ENCODE measurements at places on chromosomes 7 and 10.

DNA sequence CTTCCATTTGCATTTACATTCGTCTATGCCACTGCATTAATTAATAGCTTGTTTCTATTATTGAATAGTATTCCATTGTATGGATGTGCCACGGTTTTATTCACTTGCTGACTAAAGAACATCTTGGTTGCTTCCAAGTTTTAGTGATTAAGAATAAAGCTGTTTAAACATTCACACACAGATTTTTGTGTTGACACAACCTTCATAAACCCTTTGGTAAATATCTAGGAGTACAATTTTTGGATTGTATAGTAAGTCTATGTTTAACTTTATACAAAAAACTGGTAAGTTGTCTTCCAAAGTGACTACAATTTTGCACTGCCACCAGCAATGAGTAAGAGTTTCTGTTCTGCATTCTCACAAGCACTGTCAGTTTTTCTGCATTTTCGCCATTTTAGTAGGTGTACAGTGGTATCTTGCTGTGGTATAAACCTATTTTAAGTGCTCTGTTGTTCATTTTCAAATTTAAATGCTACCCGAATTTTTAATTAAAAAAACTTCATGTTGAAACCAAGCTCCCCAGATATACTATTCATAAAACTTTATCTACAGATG is 121.4 kb downstream of the RNF133 start:
- DNase-seq = no peak

GRCh38 chr7:103996639-103997038 is 7.2 kb upstream of the RELN start:
- no peak for DNase-seq

- DNase-seq = no peak
Measured at GRCh38 chr7:13179775-13180523, 492.5 kb downstream of the ARL4A start.

- no peak for DNase-seq
Measured at GRCh38 chr7:143227806-143228205, 6.0 kb downstream of the TAS2R40 start.

GRCh38 chr10:29917311-29917710 is 142.1 kb downstream of the JCAD start:
- no peak for DNase-seq

DNA sequence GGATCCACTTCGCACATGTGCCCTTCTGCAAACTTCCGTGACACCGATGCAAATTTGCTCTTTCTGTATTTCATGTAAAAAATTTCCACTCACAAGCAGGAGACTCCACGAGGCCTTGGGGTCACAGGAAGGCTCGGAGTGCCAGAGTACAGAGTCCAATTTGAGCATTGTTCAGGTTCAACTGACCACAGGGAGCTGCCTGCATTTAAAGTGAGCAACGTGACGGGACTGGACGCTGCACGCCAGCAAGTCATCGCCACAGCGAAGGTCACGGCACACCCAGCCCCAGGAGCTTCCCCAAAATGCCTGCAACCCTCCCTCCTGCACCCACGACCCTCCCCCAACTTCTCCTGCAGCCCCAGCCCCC is 41.5 kb upstream of the NKX6-2 start:
- no peak for DNase-seq

GRCh38 chr10:24493165-24493564 is 230.5 kb downstream of the ARHGAP21 start:
- DNase-seq = no peak

- no peak for DNase-seq
Measured at GRCh38 chr7:1339611-1340010, 106.9 kb downstream of the UNCX start.

DNA sequence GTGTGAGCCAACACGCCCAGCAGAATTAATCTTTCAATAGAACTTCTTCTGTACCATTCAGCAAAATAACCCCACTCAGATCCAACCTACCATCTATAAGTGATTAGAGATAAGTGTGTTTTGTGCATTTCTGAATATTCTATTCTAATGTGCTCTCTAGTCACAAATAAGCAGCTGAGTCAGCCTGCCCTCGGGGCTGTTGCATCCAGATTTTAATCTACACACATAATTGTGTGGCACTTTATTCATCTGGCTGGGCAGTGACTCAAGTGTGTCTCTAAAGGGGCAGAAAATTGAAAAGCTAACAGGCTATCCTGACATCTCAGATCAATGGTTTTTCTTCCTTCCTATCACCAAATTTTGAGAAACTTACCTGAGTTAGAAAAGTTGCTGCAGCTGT is 60.3 kb downstream of the PRR15 start:
- no peak for DNase-seq

- DNase-seq = no peak
Measured at GRCh38 chr7:100418930-100419659, 9.4 kb downstream of the ZCWPW1 start.

DNA sequence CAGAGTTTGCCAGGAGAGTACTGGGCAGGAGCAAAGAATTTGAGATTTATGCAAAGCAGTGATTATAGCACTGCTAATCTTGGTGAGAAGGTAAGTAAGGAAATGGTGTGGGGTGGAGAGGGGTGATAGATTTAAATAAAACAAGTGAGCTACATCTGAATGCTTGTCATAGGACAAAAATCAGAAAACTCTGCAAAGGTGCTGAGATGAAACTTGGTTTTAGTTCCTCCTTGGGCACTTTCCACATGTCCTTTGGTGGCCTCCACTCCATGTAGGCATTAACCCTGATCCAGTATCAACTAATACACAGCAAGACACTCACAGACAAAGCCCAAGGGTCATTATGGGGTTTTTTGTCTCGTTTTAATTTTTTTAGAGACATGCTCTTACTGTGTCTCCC is 25.7 kb upstream of the FAM107B start:
- DNase-seq = no peak

DNA sequence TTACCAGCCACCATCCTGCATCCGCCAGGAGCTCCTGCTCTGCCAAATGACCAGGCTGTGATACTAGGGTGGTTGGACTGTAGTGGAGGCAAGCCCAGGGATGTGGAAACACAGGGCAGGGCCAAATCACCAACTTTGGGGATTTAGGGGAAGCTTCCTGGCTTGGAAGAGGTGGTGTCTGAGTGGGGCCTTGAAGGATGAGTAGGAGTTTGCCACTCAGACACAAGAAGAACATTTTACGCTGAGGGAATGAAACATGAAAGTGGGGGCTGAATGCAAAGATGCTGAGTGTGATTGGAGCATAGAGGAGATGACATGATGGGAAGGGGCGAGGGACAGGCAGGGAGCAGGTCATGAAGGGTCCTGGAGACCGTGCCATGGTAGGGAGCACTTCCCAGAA is 329.5 kb downstream of the RPS24 start:
- DNase-seq = no peak

DNA sequence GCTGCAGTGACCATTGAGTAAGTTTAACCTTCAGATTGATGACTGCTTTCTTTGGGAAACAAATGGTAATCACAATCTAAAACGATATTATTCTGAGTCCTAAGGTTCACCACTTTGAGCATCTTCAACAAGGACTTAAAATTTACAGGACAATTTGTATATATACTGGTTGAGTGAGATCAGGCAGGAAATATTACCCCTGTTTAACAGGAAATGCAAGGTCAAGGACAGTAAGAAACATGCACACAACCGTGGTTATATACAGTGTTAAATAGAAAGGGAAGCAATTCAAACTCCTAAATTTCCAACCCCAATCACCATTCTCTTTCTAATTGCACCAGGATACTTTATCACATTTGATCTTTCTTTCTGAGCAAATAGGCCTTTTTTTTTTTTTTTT is 96.1 kb downstream of the ZNF277 start:
- no peak for DNase-seq

DNA sequence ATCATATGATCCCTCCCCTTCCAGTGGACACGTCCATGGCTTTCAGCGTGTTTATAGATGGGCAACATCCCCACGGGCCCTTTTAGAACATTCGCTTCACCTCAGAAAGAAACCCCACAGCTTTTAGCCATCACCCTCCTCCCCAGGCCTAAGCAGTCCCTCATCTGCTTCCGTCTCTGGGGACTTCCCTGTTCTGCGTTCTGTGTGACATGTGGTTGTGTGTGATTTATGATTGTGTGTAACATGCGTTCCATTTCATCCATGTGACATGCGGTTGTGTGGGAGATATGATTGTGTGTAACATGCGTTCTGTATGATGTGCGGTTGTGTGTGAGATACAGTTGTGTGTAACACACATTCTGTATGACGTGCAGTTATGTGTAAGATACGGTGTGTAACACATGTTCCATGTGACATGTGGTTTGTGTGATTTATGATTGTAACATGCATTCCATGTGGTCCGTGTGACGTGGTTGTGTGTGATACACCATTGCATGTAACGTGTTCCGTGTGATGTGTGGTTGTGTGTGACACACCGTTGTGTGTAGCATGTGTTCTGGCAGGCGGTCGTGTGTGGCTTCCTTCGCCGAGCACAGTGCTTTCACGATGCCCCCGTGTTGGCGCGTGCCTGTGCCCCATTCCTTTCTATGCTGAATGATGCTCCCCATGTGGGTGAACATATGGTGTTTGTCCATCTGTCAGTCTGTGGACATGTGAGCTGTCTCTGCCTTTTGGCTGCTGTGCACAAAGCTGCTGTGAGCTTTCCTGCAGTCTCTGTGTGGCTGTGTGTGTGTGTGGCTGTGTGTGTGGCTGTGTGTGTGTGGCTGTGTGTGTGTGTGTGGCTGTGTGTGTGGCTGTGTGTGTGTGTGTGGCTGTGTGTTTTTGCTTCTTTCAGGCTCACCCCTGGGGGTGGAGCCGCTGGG is 26.2 kb downstream of the PWWP2B start:
- peak; percentile 53 for DNase-seq

GRCh38 chr10:30047430-30047829 is 12.0 kb downstream of the JCAD start:
- no peak for DNase-seq

DNA sequence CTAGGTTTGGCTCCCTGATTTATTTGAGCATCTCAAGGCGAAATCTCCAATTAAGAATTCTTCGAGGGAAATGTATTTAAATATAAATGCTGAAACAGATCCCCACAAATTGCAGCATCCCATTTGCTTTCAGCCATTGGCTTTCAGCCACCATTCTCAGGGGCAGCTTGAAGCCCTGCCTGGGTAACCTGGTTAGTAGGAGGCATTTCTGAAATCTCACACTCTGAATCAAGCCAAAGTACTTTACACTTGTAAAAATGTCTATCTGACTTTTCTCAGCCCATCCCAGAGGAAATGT is 49.1 kb downstream of the GCC1 start:
- DNase-seq = no peak

DNA sequence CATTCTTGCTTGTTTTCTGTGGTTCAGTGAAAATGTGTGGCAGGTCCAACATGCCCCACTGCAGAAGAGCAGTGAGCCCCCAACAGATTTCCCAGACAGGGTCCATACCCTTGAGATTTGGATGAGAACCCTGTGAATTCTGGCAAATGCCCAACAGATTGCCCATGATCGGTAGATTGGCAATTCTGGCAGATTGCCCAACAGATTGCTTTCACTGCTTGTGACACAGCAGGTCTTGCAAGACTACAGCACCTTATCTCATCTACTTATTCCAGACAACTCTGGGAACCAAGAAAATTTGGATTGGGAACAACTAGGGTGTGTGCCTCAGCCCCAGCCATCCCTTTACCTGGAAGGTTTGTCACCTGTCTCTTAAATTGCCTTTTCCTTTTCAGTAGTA is 143.7 kb upstream of the COL1A2 start:
- DNase-seq = no peak

DNA sequence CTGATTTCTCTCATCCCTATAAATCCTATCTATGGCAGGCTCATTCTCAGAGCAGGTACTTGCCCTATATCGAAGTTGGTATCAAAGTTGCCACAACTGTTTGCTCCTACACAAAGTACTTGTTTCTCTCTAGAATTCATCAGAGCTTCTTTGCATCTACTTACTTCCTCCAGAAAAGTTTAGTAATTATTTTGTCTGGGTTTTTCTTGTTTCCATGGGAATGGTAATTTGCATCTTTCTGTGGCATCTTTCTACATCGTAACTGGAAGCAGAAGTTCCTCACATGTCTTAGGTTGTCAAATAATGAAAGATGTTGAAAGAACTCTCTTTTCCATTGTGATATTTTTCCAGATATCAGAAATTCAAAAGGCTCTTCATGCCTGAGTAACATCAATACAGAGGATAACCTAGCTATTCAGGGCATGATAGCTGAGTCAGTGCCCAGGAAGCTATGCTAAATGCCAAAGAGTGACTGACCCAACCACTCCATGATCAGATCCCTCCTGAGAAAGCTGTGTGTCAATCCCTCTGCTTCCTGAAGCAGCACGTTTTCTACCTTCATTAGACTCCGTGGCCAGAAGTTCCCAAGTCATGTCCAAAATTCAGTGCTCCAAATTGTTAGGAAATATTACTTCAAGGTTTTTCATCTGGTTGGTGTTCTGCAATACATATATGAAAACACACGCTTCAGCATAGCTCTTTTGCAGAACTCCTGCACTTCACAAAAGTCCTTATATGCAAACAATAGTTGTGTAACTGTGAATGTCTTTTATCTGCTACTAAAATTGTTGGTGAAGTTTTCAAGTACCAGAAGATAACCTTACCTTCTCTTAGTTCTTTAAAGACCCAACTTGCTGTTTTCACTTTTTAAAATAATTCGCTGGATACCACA is 216.5 kb downstream of the VTI1A start:
- no peak for DNase-seq

- DNase-seq = no peak
Measured at GRCh38 chr10:72509206-72509799, 116.6 kb downstream of the MICU1 start.

DNA sequence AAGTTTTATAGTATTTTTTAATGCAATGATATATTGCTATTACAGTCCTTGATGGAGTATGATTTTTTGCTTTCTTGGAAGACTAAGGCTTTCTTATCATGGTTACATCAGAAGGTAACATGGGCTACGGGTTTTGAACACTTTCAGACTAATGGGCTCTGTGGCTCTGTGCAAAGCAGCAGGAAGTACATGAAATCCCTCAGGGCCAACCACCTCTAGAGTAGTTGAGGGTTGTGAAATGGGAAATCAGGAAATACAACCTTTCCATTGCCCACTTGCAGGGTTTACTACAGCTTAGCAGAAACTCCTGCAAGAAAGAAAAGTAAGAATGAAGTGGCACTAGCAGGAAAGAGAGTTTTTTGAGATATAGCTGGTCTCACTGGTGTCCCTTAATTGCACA is 853.5 kb downstream of the KCNMA1 start:
- DNase-seq = no peak

- no peak for DNase-seq
Measured at GRCh38 chr7:128164955-128165670, 76.0 kb upstream of the LEP start.

- no peak for DNase-seq
Measured at GRCh38 chr10:121281576-121281975, 316.7 kb downstream of the FGFR2 start.

All from NCI-H1417 (cell line).